ENCODE measurements at places on chromosomes 13 and 19. TPM values are rescaled to one million over a fixed set of nuclear protein-coding genes. Genes with fewer than 3 reads are reported as not detected.
A peak's percentile ranks its signal among the peaks of the same experiment; 100 is the strongest.

Gene TMC4
- total RNA-seq, result not detected

Gene IZUMO4
- total RNA-seq, result 15.3 TPM

DNA sequence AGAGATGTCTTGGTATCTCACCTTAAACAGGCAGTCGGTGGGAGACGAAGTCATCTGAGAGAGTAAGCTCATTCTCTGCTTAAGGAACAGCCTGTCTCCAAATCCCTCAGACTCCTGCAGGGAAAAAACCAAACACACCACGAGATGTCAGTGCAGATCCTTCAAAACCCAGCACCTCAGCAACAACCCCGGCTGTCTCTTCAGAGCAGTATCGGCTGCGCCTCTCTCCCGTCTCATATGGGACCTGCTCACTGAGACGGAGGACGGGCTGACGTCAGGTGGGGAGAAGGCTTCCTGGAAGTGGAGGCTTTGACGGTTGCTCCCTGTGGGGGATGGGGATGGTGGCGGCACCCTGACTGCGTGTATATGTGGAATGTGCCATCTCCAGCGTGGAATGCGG lies 43.6 kb downstream of the ANKRD27 start:
- DNase-seq, result no peak

Gene LILRA1
- not detected for total RNA-seq

Gene IZUMO2
- not detected for total RNA-seq

- no peak for DNase-seq
Measured at GRCh38 chr19:51251468-51251820, 564 bp downstream of the SIGLECL1 start.

GRCh38 chr13:31073859-31074718 lies 87.6 kb downstream of the HSPH1 start:
- no peak for DNase-seq

DNA sequence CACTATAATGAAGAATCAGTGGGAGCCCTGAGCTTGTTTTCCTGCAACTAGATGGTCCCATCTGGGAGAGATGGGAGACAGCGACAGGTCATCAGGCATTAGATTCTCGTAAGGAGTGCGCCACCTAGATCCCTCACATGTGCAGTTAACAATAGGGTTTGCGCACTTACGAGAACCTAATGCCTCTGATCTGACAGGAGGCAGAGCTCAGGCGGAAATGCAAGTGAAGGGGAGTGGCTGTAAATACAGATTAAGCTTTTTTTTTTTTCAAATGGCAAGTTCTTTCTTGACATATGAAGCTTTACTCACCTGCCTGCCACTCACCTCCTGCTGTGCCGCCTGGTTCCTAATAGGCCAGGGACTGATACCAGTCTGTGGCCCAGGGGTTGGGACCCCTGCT lies 14.4 kb downstream of the CDC16 start:
- no peak for DNase-seq

DNA sequence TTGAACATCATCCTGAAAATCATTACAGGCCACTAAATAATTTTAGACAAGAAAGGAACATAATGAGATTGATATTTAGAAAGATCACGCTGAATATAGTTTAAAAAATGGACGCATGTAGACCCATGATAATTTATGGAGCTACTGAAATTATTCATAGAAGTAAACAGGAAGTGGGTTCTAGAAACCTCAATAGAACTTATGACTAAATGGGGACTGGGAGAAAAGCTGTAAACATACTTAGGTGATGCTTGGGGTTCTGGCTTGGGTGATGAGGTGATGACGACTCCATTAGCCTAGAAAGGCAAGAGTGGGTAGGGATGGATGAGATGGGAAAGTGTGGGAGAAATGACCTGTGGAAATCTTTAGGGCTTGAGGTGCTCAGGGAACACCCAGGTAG lies 484.0 kb downstream of the MYO16 start:
- DNase-seq, result no peak

DNA sequence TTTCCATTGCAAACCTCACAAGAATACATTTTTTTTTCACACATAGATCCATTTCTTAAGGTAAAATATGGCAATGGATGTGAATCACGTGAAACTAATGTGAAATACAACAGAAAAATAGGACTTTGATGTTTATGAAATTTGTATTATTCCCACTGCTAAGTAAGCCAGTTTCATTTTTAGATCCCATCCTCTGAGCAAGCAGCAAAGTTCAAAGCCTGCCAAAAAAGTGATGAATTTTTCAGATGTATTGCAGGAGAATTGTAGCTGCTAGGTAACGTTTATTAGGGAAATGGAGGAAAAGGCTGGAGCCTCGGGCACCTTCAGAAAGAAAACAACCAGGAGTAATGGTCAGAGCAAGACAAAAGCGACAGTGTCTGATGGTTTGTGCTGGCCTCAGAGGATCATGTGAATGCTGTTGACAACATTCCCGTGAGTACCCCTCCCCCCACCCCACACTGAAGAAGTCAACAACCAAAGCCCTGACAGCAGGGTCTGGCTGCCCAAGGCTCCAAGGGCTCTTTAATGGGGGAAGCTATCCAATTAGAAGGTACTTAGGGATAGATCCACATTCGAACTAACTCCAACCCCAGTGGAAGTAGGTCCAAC lies 95.5 kb downstream of the OXGR1 start:
- no peak for DNase-seq

- DNase-seq, result no peak
Measured at GRCh38 chr13:47326061-47326460, 429.2 kb upstream of the HTR2A start.

DNA sequence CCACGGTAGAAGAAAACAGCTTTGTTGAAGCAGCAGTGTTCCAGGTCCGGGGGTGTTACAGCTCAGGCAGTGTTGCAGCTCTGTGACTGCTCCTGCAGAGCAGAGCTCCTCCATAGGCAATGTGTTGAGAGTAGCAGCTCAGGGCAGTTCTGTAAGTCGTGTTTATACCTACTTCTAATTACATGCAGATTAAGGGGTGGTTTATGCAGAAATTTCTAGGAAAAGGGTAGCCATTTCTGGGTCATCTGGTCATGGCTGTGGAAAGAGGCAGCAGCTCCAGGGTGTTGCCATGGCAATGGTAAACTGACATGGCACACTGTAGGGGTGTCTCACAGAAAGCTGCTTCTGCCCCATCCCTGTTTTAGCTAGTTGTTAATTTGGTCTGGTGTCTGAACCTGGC lies 316.4 kb downstream of the GPC5 start:
- no peak for DNase-seq

Gene HDGFL2
- 13.9 TPM for total RNA-seq

- no peak for DNase-seq
Measured at GRCh38 chr19:8392017-8392591, 1.9 kb downstream of the RAB11B start.

Gene CLC
- total RNA-seq, result not detected

Gene TEX29
- total RNA-seq, result 0.42 TPM

DNA sequence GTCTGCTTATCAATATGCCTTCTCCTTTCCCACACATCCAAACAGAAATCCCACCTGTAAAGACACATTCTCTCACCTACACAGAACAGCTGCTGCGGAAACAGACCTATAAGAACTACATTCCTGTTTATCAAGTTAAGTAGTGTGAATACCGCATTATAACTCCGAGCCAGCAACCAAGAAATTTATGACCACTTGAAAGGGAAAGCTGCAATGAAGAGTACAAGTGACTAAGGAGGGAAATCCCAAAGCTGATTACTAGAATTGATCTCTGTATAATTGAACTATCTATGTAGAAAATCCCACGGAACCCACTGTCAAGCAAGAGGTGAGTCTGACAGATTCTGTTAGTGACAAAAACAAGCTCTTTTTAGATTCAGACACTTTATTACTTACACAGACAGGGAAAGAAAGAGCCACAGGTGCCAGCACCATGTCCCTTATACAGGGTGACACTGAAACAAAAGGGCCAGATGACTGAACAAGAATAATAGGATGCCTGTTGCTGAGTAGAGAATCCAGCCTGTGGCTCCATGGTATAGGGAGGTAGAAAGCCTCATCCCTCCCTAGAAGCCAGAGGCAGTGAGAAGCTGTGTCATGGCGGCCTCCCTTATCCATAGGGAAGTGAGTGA lies 1.6 kb upstream of the IGFL4 start:
- DNase-seq, result no peak

DNA sequence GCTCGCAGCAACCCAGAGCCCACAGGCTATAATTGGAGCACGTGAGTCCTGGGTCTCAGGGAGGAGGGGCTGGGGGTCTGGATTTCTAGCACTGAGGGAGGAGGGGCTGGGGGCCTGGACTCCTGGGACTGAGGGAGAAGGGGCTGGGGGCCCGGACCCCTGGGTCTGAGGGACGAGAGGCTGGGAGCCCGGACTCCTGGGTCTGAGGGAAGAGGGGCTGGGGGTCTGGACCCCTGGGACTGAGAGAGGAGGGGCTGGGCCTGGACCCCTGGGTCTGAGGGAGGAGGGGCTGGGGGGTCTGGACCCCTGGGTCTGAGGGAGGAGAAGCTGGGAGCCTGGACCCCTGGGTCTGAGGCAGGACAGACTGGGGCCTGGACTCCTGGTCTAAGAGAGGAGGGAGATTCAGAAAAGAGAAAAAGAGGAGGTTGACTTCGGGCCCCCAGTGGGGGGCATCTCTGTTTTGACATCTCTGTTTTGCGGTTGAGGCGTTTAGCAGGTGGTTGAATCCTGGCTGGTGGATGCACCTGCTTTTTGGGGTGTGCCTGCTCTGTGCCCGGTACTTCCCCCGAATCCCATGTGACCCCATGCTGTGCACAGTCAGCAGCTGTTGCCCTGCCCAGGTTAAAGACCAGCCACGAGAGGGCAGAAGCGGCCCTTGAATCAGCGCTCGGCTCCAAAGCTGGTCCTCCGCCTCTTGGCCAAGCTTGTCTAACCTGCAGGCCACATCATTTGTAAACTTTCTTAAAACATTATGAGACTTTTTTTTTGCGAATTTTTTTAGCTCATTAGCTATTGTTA lies 10.5 kb downstream of the PVR start:
- DNase-seq, result peak; percentile 75

DNA sequence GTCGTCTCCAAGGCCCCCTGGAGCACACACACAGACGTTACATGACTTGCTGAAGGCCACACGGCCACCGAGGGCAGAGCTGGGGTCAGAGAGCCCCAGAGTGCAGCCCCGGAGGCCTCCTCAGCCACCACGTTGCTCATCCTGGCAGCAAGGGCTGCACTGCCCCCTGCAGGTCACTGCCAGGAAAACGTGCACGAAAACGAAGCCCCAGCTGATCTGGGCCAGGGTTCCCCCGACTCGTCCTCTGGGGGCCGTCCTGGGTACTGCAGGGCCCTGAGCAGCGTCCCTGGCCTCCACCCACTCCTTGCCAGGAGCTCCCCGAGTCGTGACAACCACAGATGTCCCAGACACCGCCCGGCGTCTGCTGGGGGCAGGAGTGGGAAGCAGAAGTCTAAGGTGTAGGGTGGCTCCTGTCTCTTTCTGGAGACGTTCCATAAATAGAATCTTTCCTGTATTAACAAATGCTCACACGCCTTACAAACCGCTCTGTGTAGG lies 3.4 kb downstream of the TPGS1 start:
- DNase-seq, result peak; percentile 97

Gene KLC3
- total RNA-seq, result not detected
